ENCODE measurements at places on chromosomes 7 and 10.

DNA sequence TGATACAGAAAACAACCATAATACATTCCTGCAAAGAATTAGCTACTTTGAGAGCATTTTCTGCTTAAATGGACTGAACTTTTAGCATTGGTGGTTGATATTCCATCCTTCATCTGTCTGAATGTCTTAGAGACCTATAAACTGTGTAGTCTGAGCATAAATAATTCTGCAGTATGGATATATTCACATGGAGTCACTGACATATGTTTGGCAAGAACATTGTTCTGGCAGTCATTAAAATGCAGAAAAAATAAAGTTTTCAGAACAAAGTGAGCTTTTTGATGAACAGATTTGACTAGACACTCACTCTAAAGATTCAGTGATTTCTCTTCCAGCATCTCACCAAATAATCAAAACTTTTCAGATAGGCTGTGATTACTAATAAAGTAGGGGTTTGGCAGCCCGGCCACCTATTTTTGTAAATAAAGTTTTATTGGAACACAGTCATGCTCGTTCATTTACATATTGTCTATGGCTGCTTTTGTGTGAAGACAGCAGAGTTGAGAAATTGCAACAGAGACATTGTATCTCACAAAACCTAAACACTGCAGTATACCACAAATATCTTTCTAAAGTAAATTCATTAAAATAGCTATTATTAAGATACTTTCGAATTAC lies 44.1 kb upstream of the RAPGEF5 start:
- DNase-seq: no peak

DNA sequence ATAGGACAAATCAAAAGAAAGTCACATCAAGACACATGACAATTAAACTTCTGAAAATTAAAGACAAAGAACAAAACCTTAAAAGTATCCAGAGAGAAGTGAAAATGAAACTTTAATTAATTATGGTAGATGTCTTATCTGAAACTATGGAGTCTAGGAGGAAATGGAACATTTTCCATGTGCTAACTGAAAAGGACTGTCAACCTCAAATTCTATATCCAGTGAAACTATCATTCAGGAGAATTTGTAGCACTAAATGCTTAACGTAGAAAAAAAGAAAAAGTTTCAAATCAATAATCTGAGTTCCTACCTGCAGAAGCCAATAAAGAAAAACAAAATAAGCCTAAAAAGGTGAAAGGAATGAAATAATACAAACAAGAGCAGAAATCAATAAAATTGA lies 33.1 kb upstream of the C10orf71 start:
- no peak for DNase-seq

DNA sequence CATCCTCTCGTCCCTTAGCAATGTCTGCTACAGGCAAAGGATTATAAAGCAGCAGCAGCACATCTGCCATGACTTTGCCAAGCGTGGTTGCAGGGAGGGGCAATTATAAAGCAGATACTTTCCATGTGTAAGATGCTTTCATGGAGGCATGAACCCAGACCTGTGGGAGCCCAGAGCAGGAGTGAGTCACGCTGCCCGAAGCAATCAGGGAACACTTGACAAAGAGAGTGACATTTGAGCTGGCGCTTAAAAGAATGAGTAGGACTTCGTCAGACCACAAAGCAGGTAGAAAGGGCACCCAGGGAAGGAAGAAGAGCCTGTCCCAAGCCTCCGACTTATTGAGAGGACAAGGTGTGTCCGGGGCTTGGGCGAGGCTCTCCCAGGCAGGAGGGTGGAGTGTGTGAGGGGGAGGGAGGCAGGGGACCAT lies 147.2 kb downstream of the MYOF start:
- no peak for DNase-seq

- DNase-seq: no peak
These were observed 1.0 kb downstream of the NXPH1 start for GRCh38 chr7:8434290-8435002.

DNA sequence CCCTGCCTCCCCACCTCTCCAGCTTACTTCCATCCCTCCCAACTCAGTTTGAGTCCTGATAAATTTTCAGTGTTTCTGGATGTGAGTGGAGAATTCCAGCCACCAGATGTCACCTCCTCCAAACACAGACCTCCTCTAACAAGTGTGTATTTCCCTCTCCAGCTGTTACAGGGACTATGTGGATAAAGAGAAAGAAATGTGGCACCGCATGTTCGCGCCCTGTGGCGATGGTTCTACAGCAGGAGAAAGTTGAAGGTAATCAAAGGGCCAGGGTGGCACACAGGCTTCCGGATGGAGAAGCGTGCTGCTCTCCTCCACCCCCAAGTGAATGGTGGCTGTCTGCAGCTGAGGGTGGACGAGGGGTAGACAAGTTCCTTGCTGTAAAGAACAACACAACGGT lies 14.7 kb downstream of the FKBP6 start:
- DNase-seq: no peak

DNA sequence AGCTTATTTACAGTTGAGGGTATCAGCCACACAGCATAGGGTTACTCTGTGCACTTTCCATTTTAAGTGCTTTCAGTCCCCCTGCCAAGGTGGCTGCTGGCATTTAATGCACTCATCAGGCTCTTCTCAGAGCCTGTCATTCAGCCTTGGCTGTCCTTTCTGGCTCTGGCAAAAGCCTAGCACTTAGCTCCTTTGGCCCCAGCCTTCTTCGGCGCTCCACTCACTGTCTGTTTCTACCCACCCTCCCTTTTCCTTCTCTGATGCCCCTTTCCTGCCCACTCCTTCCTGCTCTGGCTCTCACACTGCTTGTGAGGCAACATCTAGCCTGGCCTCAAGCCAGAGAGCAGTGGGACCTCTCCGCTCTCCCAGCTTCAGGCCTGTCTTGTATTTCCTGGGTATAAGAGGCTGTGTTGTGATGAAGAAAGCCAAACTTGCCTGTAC lies 60.2 kb downstream of the WIPF3 start:
- no peak for DNase-seq

DNA sequence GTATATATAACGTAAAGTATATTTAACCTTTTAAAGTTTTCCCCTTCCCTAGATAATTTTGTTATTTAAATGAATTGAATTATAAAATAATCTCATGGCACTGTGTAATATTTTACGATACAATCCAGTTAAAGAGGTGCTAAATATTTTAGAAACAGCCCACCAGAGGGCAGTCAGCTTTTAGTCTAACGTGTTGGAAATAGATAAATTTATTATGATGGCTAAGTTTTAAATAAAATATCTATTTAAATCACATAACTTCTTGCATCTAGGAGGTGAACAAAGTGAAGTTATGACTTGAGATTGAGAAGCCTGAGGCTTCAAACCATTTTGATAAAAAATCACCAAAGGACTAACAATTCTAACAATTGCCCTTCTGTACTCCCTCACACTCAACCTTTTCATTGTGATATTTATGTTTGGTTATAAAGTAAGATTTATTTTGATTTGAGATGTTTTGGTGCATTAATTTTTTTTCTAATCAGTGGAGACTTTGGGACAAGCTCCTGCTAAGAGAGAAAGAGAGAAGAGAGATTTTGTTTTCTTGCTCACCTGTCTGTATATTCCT lies 171.5 kb upstream of the SP4 start:
- peak; percentile 61 for DNase-seq

All from NCI-H1105 (cell line).